ENCODE measurements at places on chromosomes 2 and 18. TPM values are rescaled to one million over a fixed set of nuclear protein-coding genes. Genes with fewer than 3 reads are reported as not detected.

GRCh38 chr2:102284611-102285010 is 26.8 kb upstream of the IL1RL1 start:
- no peak for DNase-seq

DNA sequence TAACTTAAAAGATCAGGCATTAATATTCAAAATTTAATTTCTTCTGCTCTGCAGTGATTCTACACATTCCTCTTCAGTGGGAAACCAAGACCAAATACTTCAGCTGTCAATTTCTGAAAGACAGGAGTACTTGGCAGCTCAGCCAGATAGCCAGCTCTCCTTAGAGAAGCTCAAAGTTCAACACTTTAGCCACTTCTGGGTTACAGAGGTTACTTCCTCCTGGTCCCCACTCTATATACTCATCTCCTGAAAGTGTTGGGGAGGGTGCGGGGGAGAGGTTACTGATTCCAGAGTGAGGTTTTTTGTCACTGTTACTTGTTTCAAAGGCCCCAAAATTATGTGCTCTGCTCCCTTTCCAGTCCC is 4.1 kb downstream of the CYTIP start:
- DNase-seq = peak; percentile 35

The CTAGE1 gene
- not detected for total RNA-seq

The CFC1B gene
- total RNA-seq = not detected

The NTSR2 gene
- total RNA-seq = not detected

The ZNF804A gene
- 1.5 TPM for total RNA-seq

GRCh38 chr2:105763076-105763475 is 18.4 kb downstream of the NCK2 start:
- DNase-seq = no peak

The NRP2 gene
- 35.1 TPM for total RNA-seq

GRCh38 chr2:64414736-64415435 is 39.1 kb upstream of the LGALSL start:
- no peak for DNase-seq
